Cardiac fibroblast (primary cell): ENCODE measurements at places on chromosomes 13 and 19.
A peak's percentile ranks its signal among the peaks of the same experiment; 100 is the strongest.

GRCh38 chr13:80339563-80339911 is 1.4 kb downstream of the SPRY2 start:
- DNase-seq, result no peak

- no peak for DNase-seq
Observed at GRCh38 chr13:73496711-73497110, 437.9 kb downstream of the KLF5 start.

GRCh38 chr13:52925775-52926285 is 77.4 kb upstream of the PCDH8 start:
- DNase-seq, result no peak

DNA sequence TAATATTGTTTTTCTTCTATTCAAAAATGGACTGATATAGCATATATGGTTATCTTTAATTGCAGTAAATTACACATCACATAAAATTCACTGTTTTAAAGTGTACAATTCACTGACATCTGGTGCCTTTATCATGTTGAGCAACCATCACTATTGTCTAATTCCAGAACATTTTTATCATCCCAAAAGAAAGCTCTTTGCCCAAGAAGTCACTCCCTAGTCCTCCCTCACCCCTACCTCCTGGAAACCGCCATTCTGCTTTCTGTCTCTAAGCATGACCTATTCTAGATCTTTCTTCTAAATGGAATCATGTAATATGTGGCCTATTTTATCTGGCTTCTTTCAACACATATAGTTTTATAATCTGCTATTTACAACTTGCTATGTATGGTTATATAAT is 525.6 kb downstream of the DCT start:
- peak; percentile 46 for DNase-seq

GRCh38 chr13:39590466-39591036 is 12.4 kb downstream of the LHFPL6 start:
- no peak for DNase-seq

DNA sequence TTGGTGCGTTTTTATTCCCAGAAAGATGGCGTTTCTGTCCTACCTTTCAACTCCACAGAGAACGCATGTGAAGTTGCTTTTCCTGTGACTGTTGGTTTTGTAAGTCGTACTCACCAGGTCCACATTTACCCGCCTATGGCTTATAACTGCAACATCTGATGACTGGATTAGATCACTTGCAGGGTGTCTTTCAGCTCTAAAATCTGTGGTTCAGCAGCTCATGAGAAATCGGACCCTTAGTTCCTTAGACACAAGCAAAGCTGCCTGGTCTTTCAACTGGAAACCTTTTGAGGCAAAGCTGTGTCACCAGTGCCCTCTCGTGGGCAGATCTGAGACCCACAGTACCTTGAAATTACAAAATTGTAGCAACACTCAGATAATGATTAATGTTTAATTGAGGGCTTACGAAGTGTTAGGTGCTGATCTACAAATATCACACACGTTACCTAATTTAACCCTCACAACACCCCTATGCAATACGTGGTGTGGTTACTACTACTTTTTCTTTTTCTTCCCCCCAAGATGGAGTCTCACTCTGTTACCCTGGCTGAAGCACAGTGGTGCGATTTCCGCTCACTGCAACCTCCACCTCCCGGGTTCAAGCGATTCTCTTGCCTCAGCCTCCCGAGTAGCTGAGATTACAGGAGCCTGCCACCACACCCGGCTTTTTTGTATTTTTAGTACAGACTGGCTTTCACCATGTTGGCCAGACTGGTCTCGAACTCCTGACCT is 65.4 kb downstream of the RUBCNL start:
- DNase-seq, result peak; percentile 77

DNA sequence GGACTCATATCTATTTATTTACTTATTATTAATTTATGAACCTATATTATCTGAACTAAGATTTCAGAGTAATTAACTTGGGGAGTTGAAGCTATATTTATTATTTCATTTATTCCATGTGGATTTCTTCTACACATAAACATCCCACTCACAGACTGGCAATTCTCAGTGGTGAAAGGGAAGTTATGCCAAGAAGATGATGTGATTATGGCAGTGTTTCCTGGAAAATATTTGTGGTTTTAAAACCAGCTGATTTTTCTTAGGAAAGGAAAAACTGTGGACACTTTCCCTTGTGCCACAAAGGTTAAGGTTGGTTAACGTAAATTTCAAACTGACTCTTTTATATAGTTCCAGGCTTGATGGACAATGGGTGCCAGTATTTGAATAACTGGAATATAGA is 513.1 kb downstream of the SLITRK6 start:
- peak; percentile 26 for DNase-seq

DNA sequence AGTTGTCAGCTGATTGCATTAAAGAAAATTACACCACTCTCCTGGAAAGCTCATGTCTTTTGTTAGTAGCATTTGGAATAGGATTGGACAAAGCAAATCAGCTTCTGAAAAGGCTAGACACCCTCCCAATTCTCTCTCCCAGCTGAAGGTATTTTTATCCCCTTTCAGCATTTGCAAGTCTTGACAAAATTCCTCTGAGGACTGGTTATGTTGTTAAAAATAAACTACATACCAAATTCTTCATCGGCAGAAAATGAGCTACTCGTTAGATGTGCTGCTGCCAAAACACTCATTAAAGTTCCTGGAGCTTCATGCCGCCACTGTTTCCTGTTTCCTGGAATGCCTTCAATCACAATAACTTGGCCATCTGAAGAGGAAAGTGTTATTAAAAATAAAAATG is 37.1 kb downstream of the UTP14C start:
- DNase-seq, result peak; percentile 16

DNA sequence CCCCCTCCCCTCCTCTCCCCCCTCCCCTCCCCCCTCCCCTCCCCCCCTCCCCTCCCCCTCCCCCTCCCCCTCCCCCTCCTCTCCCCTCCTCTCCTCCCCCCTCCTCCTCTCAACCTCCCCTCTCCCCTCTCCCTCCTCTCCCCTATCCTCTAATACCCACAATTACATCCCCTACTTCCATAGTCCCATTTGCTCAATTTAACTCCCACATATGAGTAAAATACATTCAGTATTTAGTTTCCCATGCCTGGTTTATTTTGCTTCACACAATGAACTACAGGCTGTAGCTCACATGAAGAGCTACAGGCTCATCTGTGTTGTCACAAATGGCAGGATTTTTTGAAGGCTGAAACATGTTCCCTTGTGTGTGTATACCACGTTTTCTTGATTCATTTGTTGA is 6.9 kb downstream of the NLRP5 start:
- DNase-seq, result no peak

- no peak for DNase-seq
Observed at GRCh38 chr19:2375353-2376121, 15.5 kb downstream of the TMPRSS9 start.

DNA sequence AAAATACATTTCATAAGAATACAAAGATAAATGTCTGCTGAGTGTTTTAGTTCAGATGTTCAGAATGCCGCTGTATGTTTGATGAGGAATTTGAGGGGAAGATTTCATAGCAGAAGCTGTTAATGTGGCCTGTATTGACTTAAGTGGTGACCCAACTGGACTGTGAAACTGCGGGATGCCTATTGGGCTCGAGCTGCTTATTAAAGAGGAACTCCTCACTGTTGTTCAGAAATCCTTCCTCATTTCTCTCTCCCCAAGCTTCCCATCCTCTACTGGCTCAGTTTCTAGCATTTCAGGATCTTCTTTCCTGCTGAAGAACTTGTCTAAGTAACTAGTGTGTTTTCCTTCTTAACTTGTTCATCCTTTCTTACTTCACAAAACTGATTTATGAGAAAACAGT is 20.4 kb downstream of the DGKH start:
- DNase-seq, result no peak

DNA sequence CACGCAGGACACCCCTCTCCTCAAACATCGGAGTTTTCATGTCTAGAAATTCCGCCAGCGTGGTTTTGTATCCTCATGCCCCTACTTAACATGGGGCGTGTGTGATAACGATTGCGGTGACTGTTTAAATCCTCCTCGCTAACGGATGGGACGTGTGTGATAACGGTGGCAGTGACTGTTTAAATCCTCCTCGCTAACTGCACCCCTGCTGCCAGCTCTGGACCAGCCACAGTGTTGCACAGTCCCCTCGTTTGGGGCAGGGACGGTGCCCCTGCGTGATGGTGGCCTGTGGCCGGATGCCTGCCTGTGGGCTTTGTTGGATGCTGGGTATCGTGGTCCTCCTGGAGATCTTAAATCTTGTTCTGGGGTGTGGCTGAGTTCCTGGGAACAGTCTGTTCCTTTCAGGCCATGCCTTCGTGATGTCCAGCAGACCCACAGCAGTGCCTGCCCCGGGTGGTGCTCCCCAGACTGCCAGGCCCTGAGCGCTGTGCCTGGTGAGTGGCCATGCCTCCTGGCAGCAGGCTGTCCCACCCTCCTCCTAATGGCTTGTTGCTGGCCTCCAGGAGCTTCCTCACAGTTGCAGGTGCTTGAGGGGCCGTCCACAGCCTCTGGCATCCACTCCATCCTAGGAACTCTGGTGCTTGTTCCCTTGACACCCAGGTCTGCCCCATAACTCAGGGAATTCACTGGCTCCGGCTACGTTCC is 122.5 kb upstream of the MCF2L start:
- no peak for DNase-seq

- DNase-seq, result no peak
Observed at GRCh38 chr13:81393721-81394120, 1052.8 kb upstream of the SPRY2 start.

DNA sequence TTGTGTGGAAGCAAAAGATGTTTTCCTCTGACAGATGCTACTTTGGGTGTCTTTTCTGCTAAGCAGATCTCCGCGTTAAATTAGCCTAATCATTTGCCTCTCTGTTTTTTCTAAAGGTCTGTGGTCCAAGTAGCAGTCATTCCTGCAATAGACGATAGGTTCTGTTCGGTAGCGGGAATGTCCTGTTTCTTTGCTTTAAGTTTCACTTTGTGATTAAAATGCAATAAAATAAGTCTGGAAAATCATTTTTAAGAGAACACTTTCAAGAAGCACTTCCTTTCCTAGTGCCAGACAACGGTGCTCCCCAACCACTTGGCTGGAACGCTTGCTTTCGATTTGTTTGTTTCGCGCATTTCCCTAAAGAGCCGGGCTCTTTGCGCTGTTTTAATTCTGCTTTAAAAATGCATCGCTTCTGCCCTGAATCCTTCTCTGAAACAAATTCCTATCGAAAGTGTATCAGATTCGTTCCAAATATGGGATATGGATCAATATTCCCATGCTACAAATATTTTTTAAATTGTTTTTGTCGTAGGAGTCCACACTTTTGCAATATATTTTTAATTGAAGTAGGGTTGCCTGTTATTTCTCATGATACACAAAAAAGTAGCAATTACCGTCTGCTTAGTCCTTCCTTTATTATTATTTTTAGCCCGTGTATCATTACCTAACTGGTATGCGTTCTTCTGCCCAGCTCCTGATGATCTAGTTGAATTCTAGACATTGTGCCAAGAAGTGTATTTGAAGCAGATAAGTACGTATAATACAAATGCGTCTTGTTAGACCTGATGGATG is 14.2 kb downstream of the ZIC2 start:
- no peak for DNase-seq

- peak; percentile 48 for DNase-seq
Observed at GRCh38 chr19:46014941-46015686, 7.7 kb downstream of the PGLYRP1 start.

DNA sequence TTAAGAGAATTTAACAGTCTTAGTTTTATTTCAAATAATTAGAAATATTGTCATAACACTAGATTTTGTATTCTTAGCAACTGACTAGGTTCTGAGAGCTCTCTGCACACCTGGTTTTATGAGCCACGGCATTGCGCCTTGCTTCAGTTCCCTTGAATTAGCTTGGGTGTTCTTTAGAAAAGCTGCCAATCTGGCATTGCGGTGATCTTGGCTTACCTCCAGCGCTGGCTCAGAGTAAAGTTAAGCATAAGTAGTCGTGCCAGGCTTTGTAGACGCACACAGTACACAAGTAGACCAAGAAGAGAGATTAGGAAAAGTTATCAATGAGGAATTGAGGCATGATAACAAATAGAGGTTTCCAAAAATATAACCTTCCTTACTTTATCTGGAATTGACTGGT is 45.7 kb downstream of the TPP2 start:
- DNase-seq, result no peak

GRCh38 chr13:99218969-99219368 is 18.3 kb downstream of the UBAC2 start:
- no peak for DNase-seq

DNA sequence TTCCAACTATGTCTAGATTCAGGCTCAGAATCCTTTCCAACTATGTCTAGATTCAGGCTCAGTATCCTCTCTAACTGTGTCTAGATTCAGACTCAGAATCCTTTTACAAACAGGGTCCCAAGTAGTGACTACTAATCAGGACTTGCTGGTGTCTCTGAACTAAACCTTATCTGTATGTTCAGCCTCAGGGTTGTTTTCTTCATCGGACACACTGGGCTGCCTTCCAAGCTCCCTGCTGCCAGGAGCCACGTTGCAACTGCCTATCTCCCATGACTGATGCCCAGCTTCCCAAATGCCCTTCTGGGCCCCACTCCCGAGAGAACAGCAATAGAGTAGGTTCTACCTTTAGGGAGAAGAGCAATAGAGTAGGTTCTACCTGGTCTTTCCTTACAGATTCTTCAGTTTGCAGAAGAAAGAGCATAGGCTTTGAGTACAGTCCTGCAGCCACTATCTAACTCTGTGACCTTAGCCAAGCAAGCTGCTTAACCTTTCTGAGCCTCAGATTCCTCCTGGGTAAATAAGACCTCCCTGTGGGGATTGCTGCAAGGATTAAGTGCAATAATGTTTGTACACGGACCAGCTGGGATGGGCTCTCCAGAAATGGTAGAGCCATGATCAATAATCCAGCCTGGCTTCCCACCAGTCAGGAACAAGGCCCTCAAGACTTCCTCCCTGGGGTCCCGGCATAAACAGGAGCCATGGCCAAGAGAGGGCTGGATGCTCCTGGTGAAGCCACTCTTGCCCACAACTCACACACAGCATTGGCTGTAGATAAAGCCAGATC is 61.5 kb downstream of the ZIC5 start:
- peak; percentile 8 for DNase-seq

- no peak for DNase-seq
Observed at GRCh38 chr19:30395283-30395682, 23.1 kb downstream of the ZNF536 start.

GRCh38 chr19:49113762-49114629 is at the start of gene LIN7B:
TSS of gene LIN7B (plus strand) at chr19:49114370. CDS start at chr19:49114405, 35 bp downstream.
- peak; percentile 72 for DNase-seq

DNA sequence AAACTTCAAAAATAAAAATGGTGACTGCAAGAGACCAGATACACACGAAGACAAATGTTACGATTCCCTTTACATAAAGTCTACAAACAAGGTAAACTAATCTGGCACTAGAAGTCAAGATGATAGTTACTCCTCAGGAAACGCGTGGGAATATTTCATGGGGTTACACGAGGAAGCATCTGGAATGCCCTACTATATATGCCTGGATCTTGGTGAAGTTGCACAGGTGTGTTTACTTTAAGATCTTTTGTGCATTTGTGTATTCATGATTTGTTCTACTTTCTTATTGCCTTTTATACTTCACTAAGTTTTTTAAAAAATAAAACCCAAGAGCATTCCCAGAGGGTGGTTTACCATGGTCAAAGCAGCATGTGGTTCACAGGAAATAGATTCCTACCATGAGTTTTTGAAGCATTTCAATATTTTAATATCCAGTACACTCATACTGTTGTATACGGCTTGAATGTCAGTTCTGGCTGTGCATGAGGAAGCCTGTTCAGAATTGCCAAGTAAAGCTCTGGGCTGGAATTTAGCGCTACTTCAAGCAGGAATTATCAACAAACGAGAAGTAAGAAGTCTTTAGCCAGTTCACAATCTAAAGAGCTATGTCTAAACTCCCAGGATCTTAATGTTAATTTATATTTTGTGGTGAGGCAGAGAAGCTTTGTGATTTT is 239.8 kb upstream of the KLHL1 start:
- DNase-seq, result no peak
